ENCODE measurements at places on chromosomes 7 and 10.

DNA sequence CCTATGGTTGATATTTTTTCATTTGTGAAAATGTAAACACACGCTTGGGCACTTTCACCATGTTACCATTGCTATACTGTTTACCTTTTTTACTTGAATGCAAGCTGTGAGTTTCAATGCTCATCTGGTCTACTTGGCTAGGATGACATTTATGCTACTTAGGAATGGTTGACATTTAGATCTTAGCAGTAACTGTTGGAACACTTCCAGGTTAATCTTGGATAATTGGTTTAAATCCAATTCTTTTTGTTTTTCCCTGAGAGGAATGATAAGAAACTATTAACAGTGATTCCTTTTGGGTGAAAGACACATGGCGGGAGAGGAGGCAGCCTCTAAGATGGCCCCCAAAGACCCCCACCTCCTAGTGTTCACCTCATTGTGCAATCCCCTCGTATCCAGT is 51.4 kb upstream of the AMPH start:
- DNase-seq: no peak

GRCh38 chr10:78513330-78513729 is 479.7 kb downstream of the RPS24 start:
- DNase-seq: no peak

DNA sequence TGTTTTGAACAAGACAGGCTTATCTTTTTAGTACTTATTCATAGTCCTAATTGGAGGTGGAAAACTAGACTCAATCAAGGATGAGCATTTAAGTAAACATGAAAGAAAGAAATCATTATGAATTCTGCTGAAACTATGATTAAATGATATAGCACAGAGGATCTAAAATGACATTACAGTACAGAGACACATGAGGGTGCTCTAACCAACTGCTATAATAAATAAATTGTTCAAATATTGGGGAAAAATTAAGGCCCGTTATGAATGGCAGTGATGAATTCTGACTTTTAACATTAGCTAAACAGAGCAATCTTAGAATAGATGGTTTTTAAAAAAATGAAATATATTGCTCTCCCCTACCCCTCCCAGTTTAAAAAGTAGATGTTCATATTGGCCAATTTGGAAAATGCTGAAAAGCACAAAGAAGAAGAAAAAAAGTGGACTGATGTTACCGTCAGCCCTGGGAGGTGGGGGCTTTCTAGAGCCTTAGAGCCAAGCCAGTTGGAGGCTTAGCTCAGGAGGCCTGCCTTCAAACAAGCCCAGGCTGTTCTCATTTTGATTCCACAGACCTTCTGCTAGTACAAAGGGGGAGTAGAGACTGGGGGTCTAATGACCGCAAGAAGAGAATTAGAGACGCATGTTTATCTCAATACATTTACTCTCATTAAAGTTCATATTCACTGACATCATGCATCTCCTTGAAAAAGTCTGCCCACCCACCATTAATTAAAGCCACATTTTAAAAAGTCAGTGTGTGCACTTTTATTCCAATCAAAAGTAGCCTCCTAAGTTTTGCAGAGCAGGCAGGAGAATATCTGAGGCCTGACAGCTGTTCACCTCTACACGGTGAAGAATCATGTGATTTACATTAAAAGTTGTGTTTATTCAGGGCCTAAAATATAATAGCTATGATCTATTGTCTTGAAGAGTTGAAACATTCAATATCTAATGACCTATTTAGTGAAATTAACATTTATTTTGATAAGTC is 10.0 kb downstream of the WNT2 start:
- DNase-seq: no peak

- no peak for DNase-seq
These were observed 117.2 kb downstream of the RAB11FIP2 start for GRCh38 chr10:117929327-117930067.

DNA sequence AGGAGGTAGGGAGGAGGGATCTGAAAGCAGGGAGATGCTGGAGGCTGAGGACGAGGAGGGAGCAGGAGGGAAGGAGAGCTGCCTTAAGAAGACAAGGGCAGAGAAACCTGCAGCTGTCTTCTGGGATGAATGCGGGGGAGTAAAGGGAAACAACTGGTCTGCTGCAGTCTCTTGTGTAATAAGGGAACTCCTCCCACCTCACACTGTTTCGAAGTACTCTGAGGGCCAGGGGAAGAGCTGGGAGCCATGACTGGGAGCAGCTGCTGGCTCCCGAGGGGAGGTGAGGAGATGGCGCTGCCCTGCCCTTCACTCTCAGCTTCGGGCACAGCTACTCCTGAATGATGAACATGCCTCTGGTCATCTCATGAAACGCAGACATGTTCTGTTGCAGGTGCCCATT is 65.1 kb downstream of the CLEC2L start:
- no peak for DNase-seq

GRCh38 chr7:128940494-128941322 is 3.0 kb downstream of the IRF5 start:
- DNase-seq: no peak

- no peak for DNase-seq
These were observed 416.9 kb upstream of the MKI67 start for GRCh38 chr10:128543151-128543550.

DNA sequence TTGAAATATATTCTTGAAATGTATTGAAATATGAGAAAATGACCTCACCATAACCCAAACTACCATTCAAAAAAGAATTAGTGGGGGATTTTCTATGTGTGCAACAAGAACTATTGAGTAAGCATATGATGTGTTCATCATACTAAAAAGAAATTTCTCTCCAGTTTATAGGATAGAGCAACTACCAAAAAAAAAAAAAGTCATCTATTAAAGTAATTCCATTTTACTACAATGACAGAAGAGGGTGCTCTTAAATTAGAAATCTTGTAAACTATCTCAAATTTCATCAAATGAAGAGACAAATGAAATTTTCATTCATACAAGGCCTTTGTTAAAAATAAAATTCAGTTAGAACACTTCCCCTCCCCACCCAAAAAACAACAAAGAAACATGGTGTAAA is 195.4 kb upstream of the PLXDC2 start:
- DNase-seq: no peak

DNA sequence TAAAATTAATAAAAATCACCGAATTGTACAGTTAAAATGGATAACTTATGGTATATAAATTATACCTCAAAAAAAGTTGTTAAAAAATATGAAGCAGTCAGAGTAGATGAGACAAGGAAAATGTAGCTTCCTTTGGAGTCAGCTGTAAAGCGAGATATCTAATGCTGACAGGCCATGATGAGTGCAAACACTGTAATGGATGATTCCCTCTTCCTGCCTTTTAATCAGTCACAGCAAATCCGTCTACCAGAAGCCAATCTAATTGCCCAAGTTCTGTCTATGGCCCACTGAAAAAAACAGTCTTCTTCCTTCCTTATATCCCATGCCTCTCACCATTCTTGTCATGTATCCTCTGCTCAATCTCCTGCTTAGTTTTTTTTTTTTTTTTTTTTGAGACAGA is 59.9 kb upstream of the DNAJB12 start:
- DNase-seq: no peak

DNA sequence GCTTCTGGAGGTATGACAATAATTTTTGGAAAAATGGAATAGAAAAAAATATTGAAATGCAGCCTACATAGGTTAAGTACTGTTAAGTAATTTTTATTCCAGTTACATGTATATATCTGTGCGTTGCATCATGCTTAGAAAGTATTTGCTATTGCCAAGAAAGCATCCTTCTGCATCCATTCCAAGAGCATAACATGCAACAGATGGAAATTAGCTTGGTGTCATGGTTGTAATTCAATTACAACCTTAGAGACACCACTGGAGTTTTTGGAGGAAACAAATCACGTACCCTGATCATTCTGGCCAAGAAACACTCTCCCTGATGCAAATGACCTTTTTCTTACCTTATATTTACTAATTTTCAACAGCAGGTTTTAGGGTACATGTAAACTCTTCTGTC is 1.7 kb downstream of the AKR1B1 start:
- DNase-seq: no peak

Measured in 8988T (cell line).